Cardiac fibroblast (primary cell): ENCODE measurements at places on chromosomes 7 and 10.

GRCh38 chr7:25310896-25311295, 82.6 kb upstream of the NPVF start:
- no peak for DNase-seq

DNA sequence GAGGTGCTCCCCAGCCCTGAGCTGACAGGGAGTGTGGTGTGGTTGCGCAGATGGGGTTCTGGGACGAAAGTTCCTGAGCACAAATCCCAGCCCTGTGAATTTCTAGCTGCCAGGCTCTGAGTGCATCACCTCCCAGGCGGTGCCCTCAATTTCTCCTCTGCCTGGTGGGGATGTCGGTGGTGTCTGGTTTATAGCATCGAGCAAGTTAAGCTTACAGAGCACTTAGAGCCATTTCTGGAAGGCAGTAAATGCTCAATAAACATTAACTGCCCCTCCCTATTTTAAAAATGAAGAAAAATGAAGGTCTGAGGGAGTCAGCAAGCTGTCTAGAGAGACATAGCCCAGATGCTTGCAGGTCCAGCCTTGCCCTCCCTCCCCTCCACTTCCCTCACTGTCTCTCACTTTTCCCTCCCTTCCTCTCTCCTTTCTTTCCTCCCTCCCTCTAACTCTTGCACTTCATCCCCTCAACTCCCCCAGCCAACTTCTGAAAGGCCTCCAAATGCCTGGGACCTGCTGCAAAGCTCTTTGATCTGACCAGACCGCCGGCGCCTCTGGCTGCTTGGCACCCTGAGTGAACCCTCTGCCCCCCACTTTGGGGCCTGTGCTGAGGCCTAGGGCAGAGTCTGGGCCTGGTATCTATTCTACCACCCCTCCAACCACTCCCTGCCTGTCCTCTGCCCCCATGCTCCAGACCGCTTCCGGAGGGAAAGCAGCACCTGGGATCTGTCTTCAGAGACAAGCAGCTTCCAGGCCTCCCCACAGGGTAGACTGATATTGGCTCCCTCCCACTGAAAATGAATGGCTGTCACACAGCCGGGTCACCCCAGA, 438.3 kb downstream of the RPS24 start:
- DNase-seq = no peak

DNA sequence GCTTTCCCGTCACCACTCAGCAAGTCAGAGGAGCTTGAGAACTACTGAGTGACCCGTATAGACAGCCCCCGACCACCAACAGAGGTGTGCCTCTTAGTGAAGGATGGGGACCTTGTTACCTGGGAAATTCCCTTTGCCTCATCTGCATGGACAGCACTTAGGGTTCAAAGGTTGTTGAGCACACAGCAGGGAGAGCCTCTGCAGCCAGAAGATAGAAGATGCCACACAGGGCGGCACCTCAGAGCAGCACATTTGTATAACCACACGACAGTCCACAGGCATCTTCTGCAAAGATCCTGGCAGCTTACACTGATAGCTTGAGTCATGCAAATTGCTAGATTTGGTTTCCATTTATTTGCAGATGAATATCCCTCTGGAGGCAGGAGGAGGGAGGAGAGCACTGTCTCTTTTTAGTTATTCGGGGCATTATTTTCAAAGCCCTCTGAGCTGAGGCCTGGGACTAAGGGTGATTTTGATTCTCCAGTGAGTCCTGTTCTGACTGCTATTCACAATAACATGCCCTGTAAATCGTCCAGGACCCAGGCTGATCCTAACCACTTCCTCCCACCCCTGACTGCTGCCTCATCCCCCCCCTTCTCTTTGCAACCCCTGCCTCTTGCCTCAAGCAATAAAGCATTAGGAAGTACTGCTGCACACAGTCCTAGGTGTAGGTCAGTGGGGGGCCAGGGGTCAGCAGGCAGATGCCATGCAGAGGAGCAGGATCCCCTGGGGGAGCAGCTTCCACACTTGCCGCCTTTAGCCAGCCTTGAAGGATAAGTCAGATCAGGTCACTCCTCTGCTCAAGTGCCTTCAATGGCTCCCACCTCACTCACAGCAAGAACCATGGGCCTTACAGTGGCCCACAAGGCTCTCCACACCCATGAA, 24.6 kb upstream of the INMT start:
- no peak for DNase-seq

DNA sequence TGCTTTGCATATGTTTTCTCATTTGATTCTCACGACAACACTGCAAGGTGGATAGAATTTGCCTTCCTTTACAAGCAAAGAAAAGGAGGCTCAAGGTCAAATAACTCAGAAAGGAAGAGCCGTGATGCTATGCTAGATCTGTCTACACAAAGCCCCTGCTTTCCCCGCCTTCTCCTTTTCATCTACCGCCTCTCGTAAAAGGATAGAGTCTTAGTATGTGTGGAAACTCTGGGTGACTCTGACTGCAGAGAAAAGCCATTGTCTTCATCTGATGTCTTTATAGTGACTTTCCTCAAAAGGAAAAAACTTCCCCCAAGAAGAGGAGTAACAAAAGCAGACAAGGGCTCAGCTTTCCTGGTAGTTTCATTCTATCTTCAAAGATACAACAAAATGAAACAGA, 292.7 kb downstream of the ACTR3B start:
- no peak for DNase-seq

GRCh38 chr10:101063050-101063525, 1.3 kb downstream of the KAZALD1 start:
- DNase-seq = no peak

DNA sequence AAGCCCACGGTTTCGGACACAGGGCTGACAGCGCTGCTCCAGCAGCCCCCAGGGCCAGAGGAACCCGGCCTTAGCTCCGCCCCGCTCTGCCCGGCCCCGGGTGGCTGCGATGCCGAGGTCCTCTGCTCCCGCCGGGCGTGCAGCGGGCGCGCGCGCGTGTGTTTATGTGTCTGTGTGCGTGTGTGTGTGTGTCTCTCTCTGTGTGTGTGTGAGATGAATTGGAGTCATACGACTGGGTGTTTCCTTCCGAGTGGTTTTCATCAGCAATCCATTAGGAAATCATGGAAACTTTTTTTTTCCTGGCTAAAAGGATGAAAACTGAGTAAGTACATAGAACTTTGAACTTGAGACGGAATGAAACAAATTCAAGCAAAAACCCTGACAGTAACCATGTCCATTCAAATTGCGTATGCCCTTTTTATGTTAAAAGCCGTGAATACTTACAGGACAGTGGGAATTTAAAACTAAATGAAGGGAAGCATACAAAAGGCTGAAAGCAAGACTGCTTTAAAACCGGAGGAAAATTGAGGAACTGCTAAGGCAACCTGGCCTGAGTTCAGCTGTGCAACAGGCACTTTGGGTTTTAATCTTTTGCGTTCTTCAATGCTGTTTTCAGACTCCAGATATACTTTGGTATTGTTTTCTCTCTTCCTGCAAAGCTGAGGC, at the start of gene CPED1:
Gene CPED1 (plus strand): TSS at position 121 of the 666 bp plus-strand sequence. CDS start 911 bp downstream, outside the sequence.
- peak; percentile 91 for DNase-seq

DNA sequence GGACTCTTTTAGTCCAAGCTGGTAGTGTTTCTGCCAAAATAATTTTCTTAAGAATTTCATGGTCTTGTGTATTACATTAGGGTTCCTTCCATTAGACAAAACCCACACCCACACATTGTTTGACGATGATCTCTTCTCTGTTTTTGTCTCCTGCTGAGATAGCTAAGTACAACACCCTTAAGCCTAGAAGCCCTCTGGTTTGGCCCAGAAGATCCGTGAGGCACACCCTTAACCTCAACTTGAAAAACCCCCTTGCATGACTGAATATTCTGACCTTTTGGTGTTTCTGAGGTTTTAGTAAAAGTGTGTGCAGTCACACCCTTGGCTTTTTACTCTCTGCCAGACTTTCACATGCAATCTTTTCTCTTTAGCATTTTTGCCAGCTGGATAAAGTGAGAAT, 29.3 kb upstream of the ERCC6 start:
- peak; percentile 73 for DNase-seq

- no peak for DNase-seq
Observed at GRCh38 chr10:124524991-124525653, 63.5 kb downstream of the LHPP start.

DNA sequence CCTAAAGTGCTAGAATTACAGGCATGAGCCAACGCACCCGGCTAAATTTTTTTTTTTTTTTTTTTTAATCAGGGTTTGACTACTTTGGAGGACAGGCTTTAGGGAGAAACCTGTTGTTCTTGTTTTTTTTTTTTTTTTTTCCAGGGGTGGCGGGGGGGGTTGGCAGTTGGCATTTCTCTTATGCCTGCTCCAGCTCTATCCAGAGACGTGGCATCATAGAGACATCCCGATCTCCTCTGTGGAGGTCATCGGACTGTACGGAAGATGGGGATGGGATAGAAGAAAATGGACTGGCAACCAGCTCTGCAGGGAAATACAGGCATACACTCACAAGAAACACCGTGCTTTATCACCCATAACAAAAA, 130.8 kb downstream of the PRPF18 start:
- no peak for DNase-seq

- no peak for DNase-seq
Observed at GRCh38 chr10:1612908-1613307, 124.4 kb downstream of the ADARB2 start.

- DNase-seq = peak; percentile 83
Observed at GRCh38 chr7:22569586-22570321, 69.8 kb upstream of the STEAP1B start.

DNA sequence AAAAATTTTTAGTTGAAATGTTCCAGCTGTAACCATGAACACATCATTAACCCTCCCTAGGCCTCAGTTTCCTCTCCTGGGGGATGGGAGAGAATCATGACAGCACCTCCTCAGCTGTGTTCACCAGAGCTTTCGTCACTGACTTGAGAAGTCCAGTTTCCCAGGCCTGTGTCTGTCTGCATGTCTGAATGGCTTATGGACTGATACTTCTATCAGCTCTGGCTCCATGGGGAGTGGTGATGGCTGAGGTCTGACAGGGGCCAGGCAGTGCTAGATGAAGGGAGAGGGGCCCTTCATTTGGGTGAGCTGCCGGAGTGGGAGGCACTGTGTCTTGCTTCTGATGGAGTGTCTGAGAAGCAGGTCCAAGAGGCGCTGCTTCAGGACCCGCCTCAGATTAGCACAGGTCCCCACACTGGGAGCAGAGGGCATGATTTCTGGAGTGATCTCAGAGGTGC, 192.9 kb downstream of the PTPN20 start:
- DNase-seq = peak; percentile 75

DNA sequence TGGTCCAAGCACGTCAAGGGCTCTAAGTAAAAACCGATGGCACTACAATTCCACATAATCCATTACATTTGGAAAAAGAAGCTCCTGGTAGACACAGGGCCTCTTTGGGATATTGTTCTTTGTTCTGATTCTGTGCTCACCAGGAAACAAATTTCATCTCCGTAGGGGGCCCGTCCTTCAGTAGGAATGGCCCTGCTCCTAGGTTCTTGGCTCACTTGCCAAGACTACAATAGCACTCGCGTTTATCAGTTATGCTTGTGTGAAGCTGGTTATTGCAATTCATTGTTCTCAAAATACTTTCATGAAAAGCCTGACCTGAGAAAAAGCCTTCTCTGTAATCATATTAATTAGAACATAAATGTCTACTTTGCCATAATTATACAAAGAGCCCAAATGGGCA, 10.3 kb upstream of the ZC3HAV1L start:
- no peak for DNase-seq

DNA sequence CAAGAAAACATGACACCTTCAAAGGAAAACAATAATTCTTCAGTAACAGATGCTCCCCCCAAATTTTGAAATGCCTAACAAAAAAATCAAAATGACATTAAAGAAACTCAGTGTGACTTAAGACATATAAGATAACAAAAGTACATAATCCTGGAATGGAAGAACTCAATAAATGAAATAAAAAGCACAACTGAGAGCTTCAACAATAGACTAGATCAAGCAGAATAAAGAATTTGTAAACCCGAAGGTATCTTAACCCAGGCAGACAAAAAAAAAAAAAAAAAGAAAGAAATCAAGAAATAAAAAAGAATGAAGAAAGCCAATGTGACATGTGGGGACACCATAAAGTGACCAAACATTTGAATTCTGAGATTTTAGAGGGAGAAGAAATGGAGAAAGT, 27.7 kb upstream of the LRRD1 start:
- DNase-seq = peak; percentile 2

GRCh38 chr7:25944777-25945515, 207.1 kb upstream of the NFE2L3 start:
- DNase-seq = peak; percentile 70

DNA sequence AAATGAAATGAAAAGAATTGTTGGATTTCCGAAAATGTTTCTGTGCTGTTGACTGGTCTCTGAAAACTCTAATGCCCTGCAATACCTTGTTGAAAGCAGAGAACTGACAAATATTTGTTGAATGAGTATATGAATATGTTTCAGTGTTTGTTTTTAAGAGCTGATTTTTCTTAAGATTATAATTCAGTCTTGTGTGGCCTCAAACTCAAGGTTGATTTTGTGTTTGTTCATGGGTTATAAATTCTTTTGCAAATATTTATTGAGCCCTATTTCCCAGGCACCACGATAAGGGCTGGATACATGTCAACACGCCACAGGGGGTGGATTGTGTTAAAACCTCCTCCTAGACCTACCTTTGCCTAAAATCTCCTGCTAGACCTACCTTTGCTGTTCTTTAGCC, 203.9 kb upstream of the PLPP4 start:
- no peak for DNase-seq

DNA sequence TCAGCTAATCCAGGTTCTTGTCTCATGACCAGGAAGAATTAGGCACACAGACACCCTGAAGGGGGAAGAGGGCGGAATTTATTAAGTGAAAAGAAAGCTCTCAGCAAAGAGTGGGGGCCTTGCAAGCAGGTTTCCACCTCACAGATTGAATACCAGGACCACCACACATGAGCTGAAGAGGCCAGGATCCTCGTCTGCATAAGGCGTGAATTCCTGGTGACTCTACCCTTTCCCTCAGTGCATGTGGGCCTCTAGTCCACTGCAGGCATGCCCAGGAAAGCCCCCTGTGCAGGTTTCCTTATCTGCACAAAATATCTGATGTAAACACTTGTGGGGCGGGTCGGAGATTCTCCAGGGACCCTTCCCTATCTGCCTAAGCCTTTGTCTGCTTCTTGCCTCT, 782.1 kb upstream of the LRRN3 start:
- no peak for DNase-seq

- no peak for DNase-seq
Observed at GRCh38 chr7:139829025-139829774, at the start of gene TBXAS1. TSS of gene TBXAS1 (plus strand) at chr7:139829264. CDS start at chr7:139829391, 127 bp downstream.

DNA sequence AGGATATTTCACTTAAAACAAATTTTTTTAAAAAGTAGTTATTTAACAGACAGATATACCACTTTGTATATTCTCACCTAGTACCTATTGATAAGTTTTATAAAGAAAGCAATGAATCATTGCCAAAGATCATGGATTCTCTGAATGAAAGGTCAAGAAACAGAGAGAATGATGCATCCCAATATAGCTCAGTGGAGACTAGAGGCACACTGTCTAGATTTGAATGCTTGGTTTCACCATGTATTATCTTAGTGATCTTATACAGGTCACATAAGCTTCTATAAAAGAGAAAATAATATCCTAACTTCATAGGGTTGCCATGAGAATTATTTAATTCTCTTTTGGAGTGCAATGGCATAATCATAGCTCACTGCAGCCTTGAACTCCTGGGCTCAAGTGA, 87.0 kb upstream of the LRRN3 start:
- no peak for DNase-seq

GRCh38 chr10:11083051-11083450, 65.4 kb downstream of the CELF2 start:
- no peak for DNase-seq
